Activated T-helper 1 cell treated with anti-CD3 and anti-CD28 coated beads, Interleukin-2, amount 50 U/mL, for 16 hours (primary cell): ENCODE measurements at places on chromosomes 7 and 10.

DNA sequence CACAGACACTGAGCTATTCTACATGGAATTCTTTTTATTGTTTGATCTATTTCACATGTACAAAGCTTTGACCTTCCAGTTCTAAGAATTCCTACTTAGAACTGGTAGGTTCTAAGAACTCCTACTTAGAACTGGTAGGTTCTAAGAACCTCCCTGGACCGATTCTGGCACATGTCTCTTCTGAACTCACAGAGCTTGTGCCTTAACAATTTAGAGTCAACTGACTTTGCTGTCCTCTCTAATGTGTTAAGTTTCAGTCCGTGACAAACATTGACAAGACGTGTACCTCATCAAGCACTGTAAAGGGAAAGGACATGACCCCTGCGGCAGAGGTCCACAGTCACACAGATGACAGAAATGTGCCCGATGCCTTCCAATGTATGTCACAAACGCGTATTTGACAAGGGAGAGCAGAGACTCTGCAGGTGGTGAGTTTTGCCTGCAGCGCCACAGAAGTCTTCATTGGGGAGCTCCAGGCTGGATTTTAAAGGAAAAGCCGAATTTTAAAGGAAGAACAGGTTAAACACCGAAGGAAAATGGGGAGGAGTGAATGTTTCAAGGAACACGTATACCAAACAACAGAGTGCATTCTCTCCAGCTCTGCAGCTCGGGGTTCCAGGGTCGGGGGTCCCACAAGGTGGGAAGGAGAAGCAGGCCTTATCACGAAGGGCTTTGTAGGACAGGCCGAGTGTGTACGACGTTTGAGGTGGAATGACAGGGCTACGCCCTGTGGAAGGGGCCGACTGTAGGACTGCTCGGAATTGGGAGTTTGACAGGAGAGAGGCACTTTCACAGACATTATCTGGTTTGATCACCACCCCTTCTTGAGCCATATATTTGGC is 161.1 kb upstream of the KLF14 start:
- DNase-seq: no peak

DNA sequence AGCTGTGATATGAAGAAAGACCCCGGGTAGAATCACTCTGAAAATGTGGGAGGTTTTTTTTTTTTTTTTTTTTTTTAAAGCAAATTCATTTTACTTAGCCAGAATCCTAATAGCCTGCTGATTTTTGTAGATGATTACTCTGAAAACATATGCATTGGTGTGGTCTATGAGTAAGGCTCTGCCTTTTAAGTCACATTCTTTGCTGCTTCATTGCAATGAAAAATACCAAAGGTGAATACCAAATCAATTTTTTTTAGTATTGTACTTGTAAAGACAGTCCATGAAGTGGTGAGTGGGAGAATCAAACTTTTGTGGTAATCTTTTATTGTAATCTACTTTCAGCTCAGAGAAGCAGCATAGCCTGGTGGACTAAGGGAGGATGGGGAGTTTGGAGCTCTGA is 130.3 kb downstream of the SDK1 start:
- no peak for DNase-seq

DNA sequence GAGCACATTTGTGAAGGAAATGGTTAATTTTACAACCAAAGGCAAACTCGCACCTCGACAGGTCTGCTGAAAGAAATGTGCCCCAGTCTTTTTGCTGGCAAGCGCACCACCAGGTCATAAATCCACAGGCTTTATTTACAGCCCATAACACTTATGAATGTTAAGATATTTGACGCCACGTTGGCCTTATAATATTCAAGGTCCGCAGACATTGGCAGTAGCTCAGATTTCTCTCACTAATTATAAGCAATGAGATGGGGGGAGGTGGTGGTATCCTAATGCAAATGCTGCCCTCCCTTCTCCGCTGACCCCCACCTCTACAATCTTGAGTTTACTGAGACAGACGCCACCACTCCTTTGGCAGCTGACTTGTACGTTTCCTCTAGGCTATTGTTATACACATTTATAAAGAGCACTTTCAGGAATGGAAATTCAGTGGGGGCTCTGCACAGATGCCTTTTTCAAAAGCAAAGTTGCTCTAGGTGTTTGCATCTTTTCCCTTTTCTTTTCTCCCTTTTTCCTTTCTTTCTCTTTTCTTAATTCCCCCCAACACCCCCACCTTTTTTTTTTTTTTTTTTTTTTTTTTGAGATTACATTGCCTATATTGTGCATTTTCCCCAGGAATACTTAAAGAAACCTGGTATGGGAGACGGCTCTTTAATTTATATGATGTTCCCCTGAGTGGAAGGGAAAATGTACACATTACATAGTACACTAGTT is 6.7 kb downstream of the TCF7L2 start:
- no peak for DNase-seq

DNA sequence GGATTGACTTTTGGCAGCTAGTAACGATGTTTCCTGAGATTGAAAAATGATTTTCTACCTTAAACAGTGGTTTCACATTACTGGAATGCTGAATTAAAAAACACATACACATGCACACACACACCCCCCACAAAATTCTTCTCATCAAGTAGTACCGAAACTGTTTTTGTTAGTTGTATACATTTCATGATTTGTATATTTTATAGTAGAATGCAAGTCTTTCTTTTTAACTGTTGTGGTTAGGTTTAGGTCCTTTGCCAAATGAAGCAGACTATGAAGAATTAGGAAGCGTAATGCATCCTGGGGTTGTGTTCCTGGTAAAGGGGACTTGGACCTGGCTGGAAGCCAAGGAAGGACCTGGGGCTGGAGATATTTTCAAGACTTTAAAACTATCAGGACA is 505.8 kb downstream of the SUGCT start:
- DNase-seq: no peak

GRCh38 chr7:151125846-151126481 is 39.7 kb downstream of the AGAP3 start:
- no peak for DNase-seq

- no peak for DNase-seq
Observed at GRCh38 chr7:70997261-70997660, 134.7 kb upstream of the GALNT17 start.

DNA sequence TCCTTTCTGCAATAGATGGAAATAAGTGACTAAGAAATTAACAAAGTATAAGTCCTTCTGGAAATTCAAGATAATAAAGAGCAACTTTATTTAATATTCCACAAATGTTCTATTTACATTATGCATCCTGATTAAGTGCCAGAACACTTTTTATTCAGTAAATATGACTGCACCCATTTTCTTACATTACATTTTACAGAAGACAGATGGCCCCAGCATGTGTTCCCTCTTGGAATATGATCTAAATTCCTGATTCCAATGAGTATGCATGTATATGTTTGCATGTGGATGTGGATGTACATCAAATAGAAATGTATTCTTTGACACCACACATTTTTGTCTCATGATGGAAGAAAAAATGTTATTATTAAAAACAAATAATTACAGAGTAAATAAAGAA is 628.7 kb upstream of the SEMA3D start:
- DNase-seq: no peak

DNA sequence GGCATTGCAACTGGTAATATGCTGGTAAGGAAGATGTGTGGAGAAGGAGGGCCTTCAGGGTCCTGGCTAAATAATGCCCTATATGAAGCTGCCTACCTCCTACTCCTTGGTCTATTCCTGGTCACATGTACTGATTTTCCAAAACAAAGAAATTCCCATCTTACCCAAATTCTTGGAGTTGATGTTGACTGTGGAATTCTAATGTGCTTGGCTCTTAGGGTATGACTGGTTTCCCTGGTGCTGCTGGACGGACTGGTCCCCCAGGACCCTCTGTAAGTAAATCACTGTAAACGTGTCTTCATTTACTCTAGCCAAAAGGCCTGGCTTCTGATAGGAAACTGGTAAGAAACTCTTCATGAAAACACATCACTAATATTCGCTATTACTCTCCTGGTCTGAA is 27.0 kb downstream of the COL1A2 start:
- DNase-seq: no peak

- no peak for DNase-seq
Observed at GRCh38 chr7:138663725-138664710, 37.1 kb downstream of the SVOPL start.

DNA sequence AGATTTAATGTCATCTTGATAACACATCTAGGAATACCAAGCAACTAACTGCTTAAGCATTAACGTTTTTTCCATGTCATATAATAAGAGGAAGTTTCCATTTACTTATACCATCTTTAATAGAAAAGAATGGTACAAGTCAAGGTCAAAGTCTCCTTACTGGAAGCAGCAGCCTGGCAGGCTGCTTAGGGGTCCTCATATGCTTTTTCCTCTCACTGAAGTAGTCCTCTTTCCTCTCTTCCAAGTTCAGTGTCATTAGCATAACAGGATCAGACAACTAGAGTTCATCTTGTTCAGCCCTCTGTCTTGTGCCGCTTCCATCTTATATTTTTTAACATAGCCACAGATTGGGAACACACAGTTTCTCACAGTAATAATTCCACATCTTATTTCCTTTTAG is 405.7 kb downstream of the GFRA1 start:
- DNase-seq: no peak

GRCh38 chr10:19702215-19702614 is 114.0 kb upstream of the PLXDC2 start:
- DNase-seq: no peak

DNA sequence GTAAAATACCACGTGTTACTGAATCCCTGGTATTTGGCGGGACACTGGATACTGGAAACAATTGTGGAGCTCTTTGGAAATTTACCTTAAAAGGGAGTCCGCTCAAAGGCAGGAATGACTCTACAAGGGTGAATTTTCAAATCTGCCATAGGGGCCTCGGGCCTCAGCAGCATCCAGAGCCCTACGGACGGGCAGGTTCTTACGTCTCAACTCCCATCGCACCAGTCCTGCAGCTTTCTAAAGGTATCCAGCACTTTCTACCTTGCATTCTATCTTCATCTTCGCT is 248 bp downstream of the PSPH start:
- DNase-seq: no peak

DNA sequence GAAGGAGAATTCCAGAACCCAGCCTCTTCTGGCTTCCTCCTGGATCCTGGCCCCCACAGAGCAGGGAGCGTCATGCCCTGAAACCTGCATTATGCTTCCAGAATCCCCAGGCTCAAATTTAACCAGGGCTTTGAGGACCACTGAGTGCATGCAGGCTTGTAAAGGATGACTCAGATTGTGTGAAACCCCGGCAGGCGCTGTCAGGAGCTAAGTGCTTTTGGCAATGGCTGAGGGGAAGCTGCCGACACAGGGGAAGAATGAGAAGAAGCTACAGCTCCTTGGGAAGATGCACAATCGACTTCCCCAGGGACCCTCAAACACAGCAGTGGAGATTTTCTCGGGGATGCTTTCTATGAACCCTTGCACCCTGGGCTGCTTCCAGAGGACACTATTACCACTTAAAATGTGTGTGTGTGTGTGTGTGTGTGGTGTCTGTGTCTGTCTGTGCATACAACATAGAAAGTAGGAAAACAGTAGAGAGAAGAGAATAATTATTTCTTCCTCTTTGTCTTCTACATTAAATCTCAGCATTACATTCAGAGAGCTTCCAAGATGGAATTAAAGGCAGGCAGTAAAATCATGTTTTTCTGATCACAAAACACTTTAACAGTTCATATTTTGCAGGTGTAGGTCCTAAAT is 183.5 kb upstream of the INHBA start:
- no peak for DNase-seq

GRCh38 chr7:137947046-137947445 is 54.8 kb downstream of the CREB3L2 start:
- DNase-seq: no peak

DNA sequence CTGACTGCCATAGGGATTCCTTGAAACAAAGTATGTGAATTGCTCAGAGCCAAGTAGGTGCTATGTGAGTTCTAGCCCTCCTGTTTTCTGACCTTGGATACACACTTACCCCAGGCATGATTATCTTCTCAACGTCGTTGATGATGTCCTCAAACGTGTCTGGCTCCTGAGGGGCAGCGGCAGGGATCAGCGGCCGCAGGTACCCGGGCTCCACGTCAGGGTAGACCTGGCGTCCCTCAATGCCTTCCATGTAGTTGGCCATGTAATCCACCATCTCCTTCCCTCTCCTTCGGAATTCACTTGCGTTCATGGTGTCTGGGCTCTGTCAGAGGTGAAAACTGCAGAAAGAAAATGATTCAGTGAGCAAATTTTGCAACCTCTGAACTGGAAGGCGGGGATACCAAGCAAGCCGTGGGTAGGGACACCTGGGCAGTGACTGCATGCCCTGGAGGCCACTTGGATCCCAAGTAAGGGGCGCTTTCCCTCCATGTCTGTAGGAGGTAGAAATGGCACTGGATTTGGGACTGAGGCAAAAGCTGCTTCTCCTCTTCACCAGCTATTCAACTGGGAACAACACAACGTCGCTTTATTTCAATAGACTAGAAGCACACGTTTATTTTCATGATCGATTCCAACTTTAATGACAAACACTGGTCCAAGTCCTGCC is 21.3 kb downstream of the DDC start:
- DNase-seq: no peak

- DNase-seq: no peak
Observed at GRCh38 chr7:92582948-92583347, 7.2 kb downstream of the FAM133B start.

- DNase-seq: no peak
Observed at GRCh38 chr7:44970523-44971051, 8.2 kb downstream of the MYO1G start.

GRCh38 chr10:6002809-6003510 is 25.6 kb upstream of the IL15RA start:
- DNase-seq: no peak

GRCh38 chr7:35508623-35509400 is 186.1 kb downstream of the HERPUD2 start:
- no peak for DNase-seq

GRCh38 chr7:2689951-2690705 is 2.1 kb downstream of the AMZ1 start:
- no peak for DNase-seq

DNA sequence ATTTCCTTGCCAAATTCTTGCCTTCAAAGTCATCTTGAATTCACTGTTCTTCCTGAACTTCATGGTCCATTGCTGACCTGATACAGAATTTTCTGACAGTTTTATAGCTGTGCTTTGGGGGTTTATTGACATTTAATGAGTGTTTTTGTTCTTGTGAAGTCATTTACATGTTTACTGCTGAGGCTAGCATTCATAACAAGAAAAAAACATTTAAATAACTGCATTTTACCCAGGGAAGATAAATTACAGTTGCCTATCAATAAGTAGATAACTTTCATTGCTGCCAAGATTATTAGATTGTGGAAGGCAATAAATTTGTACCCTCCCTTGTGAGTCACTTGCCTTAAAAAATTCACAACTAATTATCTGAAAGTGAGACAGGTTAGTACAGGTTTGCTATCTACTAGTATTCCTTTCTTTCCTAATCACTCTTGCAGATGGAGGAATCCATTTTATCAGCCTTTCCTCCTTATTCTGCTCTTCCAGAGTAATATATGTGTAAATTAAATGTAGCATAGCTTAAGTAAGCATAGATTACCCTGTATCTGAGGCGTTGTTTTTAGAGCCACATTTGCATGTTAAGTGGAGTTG is 178.4 kb downstream of the EXOC4 start:
- DNase-seq: no peak
